Activated CD4-positive, CD25-positive, alpha-beta regulatory T cell treated with anti-CD3 and anti-CD28 coated beads, Interleukin-2, amount 50 U/mL, for 16 hours (primary cell): ENCODE measurements at places on chromosomes 1 and 21.

DNA sequence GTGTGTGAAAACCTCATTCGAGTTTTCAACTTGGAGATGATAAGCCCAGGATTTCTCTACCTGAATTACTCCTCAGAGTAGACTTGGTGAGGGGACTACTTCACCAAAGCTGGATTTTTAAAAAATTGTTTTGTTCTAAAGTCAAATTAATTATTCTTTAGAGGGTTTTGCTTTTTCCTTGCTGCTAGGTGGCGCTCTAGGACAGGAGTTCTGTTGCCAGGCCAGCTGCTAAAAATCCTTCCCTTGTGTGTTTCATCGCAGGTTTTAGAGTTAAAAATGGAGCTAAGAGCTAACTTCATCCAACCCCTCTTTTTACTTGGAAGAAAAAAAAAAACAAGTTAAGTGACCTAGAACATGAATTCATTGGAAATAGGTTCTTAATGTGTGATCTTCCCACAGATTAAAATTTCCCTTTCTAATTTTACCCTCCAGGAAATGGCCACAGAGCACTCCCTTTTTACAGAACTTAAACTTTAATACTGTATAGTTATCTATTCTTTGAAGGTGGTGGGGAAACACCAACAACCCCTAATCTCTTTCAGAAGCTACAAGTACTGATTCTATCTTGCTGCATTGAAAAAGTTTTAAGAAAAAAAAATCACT is 36.7 kb upstream of the FAM163A start:
- peak; percentile 20 for DNase-seq

GRCh38 chr21:32917362-32918135 is 108.2 kb upstream of the OLIG2 start:
- DNase-seq = no peak

- DNase-seq = peak; percentile 58
Observed at GRCh38 chr1:23838401-23838866, 13.2 kb upstream of the HMGCL start.

DNA sequence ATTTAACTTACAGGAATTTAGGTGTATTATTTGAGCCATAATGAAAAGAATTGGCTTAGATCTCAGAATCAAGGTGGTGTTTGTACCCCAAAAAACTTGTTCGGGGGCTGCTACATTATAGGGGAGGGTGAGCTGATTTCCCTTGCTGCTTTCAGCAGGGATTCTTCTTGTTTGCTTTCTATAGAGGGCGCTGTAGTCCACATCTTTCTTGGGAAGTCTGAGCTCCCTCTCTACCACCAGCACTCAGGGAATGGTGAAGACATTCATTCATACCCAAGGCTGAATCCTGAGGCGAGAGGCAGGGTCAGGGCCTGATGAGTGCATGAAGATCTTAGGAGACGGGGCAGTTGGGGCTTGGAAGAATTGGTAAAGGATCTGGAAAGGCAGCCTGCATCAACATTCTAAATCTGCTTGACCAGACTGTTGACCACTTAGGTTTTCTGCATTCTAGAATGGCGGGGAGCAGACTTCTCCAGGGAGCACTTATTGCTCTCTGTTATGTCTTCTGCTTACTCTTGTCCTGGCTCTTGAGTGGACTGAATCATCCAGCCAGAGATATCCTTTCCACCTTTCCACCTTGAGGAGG is 18.9 kb downstream of the SPATA46 start:
- DNase-seq = no peak

DNA sequence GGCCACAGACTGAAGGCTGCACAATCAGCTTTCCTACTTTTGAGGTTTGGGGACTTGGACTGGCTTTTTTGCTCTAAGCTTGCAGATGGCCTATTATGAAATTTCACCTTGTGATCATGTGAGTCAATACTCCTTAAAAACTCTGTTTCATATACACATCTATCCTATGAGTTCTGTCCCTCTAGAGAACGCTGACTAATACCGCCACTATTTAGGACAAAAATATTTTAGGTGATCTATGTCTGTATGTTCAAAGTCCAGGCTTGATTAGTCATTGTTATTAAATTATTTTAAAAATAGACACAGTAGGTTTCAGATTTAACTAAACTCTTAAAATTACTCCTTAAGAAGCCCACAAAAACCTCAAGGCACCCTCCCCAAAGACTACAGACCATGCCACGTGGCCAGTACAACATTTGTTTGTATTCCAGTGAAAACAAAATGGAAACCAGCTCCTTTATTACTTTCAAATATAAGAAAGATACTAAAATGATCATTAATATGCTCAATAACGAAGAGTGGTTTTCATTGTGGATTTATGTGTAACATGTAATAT is 63.1 kb downstream of the TMPRSS15 start:
- no peak for DNase-seq

GRCh38 chr1:26900815-26901511 is 696 bp upstream of the GPATCH3 start:
- DNase-seq = no peak
